ENCODE measurements at places on chromosomes 12 and 14.

GRCh38 chr14:61406675-61407074, 85.3 kb downstream of the PRKCH start:
- no peak for ATAC-seq

- peak; percentile 81 for ATAC-seq
Measured at GRCh38 chr12:9883175-9883574, 1.9 kb downstream of the KLRF2 start.

GRCh38 chr14:54138354-54139038, 181.9 kb upstream of the BMP4 start:
- ATAC-seq: no peak

GRCh38 chr14:25122843-25123242, 72.9 kb upstream of the STXBP6 start:
- ATAC-seq: no peak

GRCh38 chr12:64610079-64610659, at the start of gene RASSF3:
RASSF3 (plus strand) TSS chr12:64610495; CDS start chr12:64610633, 138 bp downstream.
- peak; percentile 85 for ATAC-seq

GRCh38 chr12:19884021-19884492, 444.8 kb downstream of the AEBP2 start:
- no peak for ATAC-seq

GRCh38 chr12:51270067-51270950, at the start of gene SMAGP:
SMAGP (minus strand) TSS chr12:51270415; CDS start chr12:51269278, 1,137 bp downstream.
- peak; percentile 88 for ATAC-seq

DNA sequence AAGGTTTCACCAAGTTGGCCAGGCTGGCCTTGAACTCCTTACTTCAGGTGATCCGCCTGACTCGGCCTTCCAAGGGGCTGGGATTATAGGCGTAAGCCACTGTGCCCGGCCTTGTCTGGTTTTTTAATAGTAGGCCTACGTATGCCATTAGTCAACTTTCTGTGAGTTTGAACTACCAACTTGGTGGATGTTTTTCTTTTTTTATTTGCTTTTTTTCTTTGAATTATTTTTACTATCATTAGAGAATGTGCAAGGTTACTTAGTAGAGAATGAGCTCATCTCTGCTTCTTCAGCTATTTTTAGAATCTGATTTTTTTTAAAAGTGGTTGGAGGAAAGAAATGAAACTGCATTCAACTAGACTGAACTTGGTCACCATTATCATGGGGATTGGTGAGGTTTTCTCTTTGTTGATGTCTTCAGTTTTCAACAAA, 51.4 kb downstream of the HMGA2 start:
- no peak for ATAC-seq

GRCh38 chr12:530308-530707, 70.6 kb downstream of the B4GALNT3 start:
- peak; percentile 73 for ATAC-seq

DNA sequence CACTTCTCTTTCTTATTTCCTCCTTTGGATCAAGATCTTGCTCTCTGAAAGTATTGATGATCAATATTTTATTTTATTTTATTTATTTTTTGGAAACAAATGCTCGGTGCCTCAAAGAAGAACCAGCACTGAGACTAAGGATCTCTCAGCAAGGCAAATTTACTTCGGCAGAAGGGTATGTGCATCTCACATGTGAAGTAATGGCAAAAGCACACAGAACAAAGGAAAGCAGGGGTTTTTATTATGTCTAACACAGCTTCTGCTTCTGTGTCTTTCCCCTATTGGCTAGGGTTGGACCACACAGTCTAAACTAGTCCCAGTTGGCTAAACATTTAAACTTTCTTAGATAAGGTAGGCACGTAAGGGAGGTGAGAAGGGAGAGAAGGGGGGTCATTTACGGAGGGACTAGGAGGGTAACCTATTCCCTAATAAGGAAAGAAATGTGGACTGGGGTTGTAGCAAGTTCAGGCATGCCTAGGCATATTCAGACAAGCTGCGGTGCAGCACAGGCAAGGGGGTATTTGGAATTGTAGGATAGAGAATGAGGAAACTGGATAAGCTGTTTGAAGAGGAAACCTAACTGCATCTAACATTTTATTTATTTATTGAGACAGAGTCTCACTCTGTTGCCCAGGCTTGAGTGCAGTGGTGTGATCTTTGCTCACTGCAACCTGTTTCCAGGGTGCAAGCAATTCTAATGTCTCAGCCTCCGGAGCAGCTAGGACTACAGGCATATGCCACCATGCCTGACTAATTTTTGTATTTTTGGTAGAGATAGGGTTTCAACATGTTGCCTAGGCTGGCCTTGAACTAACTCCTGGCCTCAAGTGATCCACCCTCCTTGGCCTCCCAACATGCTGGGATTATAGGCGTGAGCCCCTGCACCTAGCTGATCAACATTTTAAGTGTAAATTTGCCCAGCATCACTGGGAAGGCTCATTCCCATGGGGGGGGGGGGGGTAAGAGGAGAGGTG, 90.0 kb upstream of the EIF5 start:
- no peak for ATAC-seq

- no peak for ATAC-seq
Measured at GRCh38 chr14:75453817-75454434, 26.1 kb downstream of the JDP2 start.

GRCh38 chr12:79407671-79408622, 282.8 kb downstream of the PAWR start:
- ATAC-seq: peak; percentile 89

DNA sequence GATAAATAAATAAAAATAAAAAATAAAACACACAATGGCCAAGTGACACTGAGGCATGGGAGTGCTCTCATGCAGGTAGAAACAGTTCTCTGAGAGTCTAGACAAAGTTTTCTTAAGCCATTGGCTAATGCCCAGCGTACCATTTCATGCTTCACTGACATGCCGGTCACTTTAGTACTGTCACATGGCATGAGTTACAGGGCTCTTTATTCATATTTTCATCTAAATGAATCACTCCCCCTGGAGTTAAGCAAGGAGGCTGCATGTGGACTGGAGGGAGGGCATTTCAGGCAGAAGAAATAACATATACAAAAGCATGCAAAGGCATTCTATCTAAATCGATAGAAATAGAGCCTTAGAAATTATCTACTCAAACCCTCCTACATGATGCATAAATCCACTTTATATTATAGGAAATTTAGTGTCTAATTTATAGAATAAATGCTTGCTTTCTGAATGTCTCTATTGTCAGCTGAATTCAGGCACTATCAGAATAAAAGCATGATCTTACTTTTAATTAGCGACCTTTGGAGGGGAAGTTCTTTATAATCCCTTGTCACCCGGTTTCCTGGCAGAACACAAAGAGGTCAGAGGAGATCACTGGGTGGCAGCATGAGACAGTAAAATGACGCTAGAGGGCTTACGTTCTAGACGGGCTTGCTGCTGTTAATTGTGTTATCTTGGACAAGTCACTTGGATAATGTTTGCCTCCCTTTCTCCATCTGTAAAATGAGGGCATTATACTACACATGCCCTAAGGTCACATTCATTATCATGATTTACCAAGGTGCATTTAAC, 17.5 kb downstream of the DYRK4 start:
- peak; percentile 36 for ATAC-seq

- ATAC-seq: no peak
Measured at GRCh38 chr14:31963587-31963986, 113.5 kb upstream of the ARHGAP5 start.

- no peak for ATAC-seq
Measured at GRCh38 chr12:118773956-118774723, 207.2 kb upstream of the SRRM4 start.

DNA sequence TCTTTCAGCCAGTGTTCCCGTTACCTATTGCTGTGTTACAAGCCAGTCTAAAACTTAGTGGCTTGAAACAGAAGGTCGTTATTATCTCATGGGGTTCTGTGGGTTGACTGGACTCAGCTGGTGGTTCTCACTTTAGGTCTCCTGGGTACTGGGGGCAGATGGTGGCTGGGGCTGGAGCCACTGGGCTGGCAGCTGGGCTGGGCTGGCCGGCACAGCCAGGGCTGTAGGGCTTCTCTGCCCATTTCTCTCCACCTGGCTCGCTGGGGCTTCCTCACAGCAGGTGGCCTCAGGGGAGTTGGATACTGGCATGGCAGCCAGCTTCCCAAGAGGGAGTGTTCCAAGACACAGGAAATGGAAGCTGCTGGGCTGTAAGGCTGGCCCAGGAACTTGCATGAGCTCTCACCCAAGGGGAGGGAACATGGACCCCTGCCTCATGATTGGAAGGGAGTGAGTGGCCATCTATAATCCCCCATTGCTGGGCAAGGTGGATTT, 27.0 kb downstream of the TUNAR start:
- ATAC-seq: no peak

DNA sequence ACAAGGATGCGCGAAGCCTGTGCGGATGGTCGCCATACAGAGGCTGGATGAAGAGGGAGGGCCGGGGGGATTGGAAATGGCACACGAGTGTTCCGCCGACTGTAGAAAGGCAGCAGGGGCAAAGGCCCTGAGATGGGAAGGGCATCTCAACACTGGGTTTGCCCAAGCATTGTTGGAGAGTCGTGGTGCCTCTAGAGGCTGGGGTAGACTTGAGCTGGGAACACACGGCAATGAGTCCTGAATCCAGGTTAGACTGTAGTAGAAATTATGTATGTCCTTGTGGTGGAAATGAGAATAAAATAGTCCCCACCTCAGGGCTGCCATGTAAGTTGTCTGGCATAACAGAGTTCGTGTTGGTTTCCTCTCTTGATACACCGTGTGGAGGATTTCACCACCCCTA, 83.8 kb upstream of the CCND2 start:
- ATAC-seq: no peak

GRCh38 chr12:54890339-54890738, 36.0 kb downstream of the MUCL1 start:
- peak; percentile 38 for ATAC-seq

GRCh38 chr14:80395031-80395430, 183.7 kb upstream of the DIO2 start:
- ATAC-seq: no peak

GRCh38 chr12:38728894-38729293, 176.5 kb downstream of the CPNE8 start:
- no peak for ATAC-seq

- peak; percentile 74 for ATAC-seq
Measured at GRCh38 chr14:67487937-67488893, at the start of gene TMEM229B. TMEM229B (minus strand) TSS chr14:67488721; CDS start chr14:67473923, 14,798 bp downstream.

- peak; percentile 22 for ATAC-seq
Measured at GRCh38 chr14:67851785-67852410, 32.3 kb downstream of the RAD51B start.

DNA sequence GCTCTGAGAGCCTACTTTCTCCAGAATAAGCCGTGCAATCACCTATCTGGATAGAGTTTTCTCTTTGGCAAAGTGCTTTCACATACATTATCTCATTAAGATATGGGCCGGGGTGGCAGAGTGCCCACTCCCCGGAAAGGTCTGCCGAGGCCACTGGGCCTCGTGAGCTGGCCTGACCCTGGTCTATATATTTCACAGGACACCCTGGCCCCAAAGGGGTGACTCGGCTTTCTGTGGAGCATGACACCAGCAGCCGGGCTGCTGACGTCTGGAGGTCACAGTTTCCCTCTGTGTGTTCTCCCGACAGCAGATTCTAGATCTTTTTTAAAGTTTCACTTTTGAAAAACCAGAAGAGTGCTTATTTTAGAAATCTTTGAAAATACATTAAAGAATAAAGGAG, 27.9 kb upstream of the ATP2A2 start:
- ATAC-seq: no peak

DNA sequence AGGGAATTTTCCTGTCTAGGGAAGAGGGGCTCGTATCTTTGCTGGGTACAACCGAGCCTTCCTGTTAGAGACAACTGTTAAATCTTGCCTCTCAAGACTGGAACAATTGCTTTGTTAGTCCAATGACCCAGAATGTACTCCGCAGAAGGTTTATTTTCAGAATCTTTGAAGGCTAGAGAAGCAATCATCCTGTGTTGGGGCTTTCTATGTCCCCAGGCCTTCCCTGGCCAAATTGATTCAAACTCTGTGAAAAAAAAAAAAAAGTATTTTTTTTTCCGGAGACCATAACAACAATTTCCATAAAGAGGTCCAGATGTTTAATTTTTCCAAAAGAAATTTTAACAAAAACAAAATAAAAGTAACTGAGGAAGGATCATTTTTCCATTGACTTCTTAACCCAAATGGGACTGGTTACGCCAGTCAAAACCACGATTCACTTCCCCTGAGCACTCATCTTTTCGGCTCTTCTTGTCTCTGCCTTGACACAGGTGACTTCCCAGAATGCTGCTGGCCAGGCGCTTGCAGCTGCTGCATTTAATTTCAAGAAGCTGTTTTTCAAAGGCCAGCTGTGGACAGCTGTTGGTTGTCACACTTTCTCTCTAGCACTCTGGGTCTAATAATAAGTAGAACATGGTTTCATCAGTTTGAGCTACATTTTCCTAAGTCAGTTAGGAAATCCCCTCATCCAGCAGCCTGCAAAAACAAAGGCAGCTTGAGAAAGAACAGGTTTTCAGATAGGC, 81.6 kb upstream of the MANSC4 start:
- no peak for ATAC-seq

DNA sequence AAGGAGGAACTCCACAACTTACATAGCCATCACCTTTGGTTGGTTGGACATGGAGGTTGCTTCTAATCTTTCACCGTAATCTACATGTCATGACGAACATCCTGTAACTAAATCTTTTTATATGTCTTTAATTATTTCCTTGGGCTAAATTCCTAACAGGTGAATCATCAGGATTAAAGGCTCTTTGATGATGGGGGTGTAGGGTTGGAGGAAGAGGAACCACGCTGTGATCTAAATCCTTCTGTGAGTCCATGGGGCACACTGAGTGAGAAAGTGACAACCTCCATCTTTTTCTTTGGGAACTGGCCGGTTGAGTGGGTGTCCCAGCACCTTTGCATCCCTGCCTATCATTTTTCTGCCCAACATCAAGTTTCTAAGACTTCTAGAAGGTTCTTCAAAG, 31.1 kb upstream of the MAP1LC3B2 start:
- peak; percentile 74 for ATAC-seq

- no peak for ATAC-seq
Measured at GRCh38 chr14:44846232-44846824, 115.4 kb downstream of the KLHL28 start.

DNA sequence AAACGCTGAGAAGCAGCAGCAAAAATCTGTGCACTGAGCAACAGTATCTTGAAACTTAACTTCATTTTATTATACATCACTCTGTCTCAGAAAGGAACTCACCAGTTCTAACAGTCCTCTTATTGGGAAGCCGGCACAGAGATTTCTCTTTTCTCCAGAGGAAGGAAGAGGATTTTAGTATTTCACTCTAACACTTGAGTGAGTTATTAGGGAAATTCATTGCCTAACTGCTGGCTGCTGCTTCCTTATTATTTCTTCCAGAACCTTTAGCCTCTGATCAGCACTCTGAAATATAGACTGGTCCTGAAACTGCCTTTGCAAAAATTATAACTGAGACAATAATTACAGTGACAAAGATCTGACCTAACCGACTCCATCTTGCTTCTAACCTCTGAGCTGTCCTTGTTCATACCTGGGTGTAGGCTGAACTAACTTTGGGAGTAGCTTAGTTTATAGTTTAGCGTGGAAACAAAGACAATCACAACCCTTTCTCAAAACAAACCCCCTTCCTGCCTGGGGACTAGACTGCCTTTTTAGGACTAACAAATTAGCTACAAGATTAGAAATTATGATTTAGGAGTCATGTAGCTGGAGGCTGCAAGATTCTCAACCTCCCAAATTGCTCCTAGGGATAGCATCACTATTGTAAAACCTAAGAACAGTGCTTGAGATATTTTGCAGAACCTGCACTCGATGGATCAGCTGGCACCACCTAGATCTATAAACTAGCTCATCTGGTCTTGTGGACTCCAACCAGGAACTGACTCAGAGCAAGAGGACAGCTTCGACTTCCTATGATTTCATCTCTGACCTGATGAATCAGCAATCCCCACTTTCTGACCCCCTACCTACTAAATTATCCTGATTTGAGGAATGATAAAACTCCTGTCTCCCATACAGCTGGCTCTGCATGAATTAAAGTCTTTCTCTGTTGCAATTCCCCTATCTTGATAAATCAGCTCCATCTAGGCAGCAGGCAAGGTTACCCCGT, 117.5 kb downstream of the DYRK2 start:
- ATAC-seq: peak; percentile 63
